Activated CD8-positive, alpha-beta memory T cell treated with anti-CD3 and anti-CD28 coated beads for 4 hours (primary cell): ENCODE measurements at places on chromosomes 13 and 19.

- no peak for DNase-seq
Observed at GRCh38 chr13:42883771-42884467, 102.5 kb downstream of the FAM216B start.

GRCh38 chr19:33348301-33349010 lies 25.1 kb upstream of the CEBPG start:
- DNase-seq = no peak

DNA sequence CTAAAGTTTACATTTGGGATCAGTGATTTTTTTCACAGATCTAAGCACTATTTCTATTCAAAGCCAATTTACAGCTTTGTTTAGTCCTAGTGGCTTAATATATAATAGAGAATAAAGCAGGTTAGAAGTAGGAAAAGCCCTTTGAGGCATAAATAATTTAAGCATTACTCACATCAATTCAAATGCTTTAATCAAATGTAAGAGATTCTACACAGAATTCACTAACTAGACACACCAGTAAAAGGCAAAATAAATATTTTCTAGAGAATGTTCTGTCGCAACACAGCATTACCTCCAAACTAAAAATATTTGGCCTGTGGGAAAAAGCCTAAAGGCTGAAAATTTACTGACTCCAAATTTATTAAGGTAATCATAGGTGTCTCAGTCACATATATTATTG lies 31.3 kb downstream of the KCTD12 start:
- DNase-seq = no peak

- no peak for DNase-seq
Observed at GRCh38 chr13:69856331-69856730, 251.3 kb upstream of the ATXN8OS start.

DNA sequence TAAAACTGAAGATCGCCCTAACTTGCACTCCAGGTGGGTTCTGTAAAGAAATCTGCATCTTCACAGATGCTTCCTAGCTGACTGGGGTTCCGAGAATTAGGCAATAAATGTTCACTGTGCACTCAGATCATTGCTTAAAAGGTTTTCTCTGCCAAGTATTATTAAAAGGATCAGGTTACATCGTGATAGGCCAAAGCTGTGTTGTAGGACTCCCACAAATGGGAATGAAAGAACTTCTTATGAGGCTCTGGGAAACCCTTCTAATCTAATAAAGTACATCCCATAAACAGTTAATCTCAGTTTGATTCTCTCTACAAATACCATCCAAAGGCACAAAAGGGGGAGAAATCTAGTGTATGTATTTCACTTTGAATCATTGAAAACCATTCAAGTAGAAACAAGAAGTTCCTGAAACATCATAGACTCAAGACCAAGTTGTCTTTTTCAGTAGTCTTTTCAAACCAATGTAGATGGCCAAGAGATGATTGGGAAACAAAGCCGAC lies 7.1 kb upstream of the POU4F1 start:
- DNase-seq = no peak

GRCh38 chr13:20588529-20589110 lies 21.7 kb downstream of the IFT88 start:
- DNase-seq = no peak

GRCh38 chr19:7421941-7422744 lies 66.7 kb downstream of the PEX11G start:
- no peak for DNase-seq

- DNase-seq = no peak
Observed at GRCh38 chr19:15402411-15403150, 16.2 kb downstream of the AKAP8L start.

- no peak for DNase-seq
Observed at GRCh38 chr13:23709536-23709935, 139.3 kb downstream of the TNFRSF19 start.

- no peak for DNase-seq
Observed at GRCh38 chr13:37715606-37716015, 117.0 kb upstream of the POSTN start.

- DNase-seq = no peak
Observed at GRCh38 chr19:18701250-18701608, 17.7 kb downstream of the CRTC1 start.

- no peak for DNase-seq
Observed at GRCh38 chr19:38695317-38695683, 47.9 kb downstream of the ACTN4 start.

DNA sequence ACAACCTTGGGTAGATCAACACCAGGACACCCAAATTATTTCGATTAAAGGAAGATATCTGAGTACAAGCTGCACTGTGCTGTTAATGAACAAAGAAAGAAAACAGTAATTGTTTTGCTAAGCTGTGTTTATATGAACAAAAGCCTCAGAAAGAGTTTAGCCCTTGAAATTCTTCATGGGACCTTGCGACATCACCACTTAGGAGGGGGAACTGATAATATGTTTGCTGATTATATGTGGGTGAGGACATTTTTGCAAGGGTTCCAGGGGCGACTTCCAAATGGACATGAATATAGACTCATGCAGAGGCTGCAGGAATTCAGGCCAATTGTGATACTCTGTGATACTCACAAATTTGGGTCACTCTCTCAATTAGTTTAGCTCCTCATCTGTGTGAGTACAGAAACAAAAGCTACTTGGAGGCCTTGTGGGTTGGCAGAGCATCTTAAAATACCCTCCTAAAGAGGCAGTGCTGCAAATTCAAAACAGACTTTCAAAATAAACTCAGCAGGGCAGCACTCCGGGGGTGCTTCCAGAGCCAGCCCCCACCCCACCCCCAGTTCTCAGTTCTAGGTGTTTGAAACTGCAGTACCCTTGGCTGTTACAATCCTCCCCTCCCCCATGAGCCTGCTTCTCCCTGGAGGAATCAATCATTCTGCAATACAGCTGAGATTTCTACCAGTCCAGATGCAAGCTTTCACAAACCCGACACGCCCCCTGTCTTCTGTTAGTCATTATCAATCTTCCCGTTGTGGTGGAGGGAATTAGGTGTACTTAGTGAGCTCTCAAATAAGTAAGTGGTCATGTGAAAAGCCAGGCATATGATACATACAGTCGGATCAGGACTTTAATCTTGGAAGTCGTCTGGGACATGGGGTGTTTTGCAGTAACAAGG lies 97.0 kb upstream of the MBNL2 start:
- DNase-seq = no peak

DNA sequence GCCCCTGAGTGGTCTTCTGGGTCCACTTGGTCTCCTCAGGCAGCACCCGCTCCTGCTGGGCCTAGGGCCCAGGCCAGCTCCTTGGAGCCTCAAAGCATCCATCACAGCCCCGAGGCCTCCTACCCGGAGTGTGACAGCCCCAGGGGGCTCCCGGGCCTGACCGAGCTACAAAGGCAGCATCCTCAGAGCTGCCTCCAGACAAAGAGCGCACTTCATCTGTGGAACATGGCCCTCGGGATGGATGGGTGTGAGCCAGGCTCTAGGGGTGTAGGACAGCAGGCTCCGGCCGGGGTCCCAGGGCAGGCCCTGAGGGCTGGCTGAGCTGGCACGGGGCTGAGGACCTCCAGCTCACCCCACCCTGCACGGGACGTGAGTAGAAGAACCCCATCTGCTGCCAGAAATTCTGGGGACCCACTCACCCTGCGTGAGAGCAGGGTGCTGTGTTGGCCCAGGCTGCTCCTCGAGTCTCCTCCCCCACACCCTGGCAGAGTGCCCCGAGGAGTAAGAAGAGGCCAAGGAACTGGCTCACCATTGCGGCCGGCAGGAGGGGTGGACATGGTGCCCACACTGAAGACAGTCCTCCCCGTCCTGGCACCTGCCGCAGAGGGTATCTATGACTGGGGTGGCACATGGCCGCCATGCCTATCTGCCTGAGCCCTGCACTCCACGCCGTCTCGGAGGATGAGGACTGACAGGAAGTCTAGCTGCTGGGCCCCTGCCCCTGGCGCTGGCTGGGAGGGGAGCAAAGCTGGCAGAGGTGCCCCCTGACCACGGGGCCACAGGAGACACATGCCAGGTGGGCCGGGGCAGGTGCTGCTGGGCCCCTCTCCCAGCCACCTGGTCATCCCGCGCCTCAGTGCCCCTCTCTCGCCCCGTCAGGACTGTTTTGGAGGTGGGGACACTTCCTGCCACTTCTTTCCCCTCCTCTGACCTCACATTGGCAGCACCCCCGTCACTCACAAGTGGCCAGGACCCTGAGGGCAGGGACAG lies 22.3 kb downstream of the CEBPG start:
- DNase-seq = no peak

DNA sequence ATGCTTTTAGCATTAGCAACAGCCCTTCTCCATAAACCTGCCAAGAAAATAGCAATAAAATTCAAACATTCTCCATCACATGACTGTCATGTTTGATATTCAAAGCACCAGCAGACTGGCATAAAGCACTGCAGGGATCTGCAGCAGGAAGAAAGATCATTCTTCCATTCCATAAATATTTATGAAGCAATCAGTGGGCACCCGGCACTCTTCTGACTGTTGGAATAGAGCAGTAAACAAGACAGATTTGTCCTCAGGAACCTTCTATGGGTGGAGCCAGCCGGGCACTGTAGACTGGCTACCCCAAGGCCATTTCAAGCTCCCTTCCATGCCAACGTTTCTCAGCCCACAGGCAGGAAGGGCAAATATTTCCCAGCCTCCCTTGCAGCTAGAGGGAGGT lies 25.5 kb downstream of the PLA2G4C start:
- DNase-seq = no peak

DNA sequence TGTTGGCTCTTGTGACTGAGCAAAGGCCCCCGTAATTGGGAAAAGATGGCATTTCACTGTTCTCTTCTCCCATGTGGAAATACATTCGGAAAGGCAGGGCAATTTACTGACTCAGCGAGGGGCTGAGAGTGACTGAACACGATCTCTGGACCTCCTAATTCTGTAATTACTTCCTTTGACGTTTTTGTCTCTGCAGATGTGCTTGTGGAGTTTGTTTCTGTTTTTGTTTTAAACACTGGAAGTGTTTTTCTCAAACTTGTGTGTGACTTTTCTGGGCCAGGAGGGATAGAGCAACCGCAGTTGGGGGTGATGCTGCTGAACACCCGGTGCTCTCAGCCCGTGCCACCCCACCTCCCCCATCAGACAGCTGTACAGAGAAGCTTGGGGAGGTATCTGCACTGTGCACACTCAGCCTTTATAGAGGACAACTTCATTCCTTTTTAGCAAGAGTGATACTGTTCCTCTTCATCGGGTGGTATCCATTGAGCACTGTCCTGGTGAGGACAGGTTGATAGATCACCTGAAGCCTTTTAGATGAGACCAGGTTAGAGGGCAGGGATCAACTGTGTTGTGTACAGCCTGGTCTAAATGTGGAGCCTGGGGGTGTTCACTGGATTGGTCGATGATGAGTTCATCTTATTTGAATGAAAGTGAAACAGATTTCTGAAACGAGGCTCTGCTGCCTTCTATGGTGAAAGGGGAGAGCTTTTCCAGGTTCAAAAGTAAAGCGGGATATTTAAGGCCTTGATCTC lies 117.4 kb downstream of the ESD start:
- DNase-seq = no peak

GRCh38 chr13:39506559-39507390 lies 96.2 kb downstream of the LHFPL6 start:
- DNase-seq = no peak

DNA sequence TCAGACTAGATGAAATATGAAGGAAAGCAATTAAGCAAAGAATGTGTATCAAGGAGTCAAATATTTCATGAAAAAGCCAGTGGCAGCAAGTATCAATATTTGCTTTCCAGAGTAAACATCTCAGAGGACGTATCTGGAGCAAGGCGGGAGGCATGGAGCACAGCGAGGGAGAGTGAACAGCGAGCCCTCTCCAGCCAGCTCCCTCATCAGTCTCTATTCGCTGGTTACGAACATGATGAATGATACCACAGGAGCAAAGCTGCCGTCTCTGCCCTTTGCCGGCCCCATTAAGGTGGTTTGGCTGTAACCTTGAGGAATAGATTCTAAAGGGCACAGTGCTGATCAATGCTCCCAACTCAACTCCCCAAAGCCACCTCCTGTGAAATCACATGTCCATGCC lies 95.8 kb downstream of the CCNA1 start:
- DNase-seq = no peak

GRCh38 chr13:29101409-29101808 lies 281.3 kb downstream of the MTUS2 start:
- no peak for DNase-seq

- DNase-seq = no peak
Observed at GRCh38 chr13:68929075-68929745, 1178.4 kb upstream of the ATXN8OS start.

- DNase-seq = no peak
Observed at GRCh38 chr13:31014456-31014855, 82.0 kb downstream of the TEX26 start.
